Smooth muscle cell of the umbilical artery (primary cell): ENCODE measurements at places on chromosomes 12 and 14. TPM values are rescaled to one million over a fixed set of nuclear protein-coding genes. Genes with fewer than 3 reads are reported as not detected.

Gene SLC25A21
- total RNA-seq, result 0.51 and 0.89 TPM in 2 replicates

Gene STON2
- total RNA-seq, result not detected in 2 replicates

Gene ADAMTS20
- total RNA-seq, result under 0.01 and 0.14 TPM in 2 replicates

Gene SMCO3
- total RNA-seq, result 3.5 and 10.1 TPM in 2 replicates

Gene ADCY4
- 0.59 and 0.97 TPM in 2 replicates for total RNA-seq

Gene OXA1L
- total RNA-seq, result 30.3 and 39.1 TPM in 2 replicates

Gene ADAM21
- 0.30 and 0.37 TPM in 2 replicates for total RNA-seq

Gene VIPAS39
- total RNA-seq, result 25.3 and 30.0 TPM in 2 replicates

Gene BDKRB1
- 57.4 and 64.1 TPM in 2 replicates for total RNA-seq

Gene C12orf56
- total RNA-seq, result 0.30 and 1.8 TPM in 2 replicates

Gene INSM2
- not detected in 2 replicates for total RNA-seq

Gene SMIM41
- 0.23 TPM in 1 of 2 replicates, not detected in the other for total RNA-seq

Gene TAS2R10
- total RNA-seq, result 0.59 and 2.4 TPM in 2 replicates
